Activated CD4-positive, alpha-beta T cell treated with anti-CD3 and anti-CD28 coated beads, Interleukin-2, amount 50 U/mL, for 48 hours (primary cell): ENCODE measurements at places on chromosomes 16 and 17.
A peak's percentile ranks its signal among the peaks of the same experiment; 100 is the strongest.

DNA sequence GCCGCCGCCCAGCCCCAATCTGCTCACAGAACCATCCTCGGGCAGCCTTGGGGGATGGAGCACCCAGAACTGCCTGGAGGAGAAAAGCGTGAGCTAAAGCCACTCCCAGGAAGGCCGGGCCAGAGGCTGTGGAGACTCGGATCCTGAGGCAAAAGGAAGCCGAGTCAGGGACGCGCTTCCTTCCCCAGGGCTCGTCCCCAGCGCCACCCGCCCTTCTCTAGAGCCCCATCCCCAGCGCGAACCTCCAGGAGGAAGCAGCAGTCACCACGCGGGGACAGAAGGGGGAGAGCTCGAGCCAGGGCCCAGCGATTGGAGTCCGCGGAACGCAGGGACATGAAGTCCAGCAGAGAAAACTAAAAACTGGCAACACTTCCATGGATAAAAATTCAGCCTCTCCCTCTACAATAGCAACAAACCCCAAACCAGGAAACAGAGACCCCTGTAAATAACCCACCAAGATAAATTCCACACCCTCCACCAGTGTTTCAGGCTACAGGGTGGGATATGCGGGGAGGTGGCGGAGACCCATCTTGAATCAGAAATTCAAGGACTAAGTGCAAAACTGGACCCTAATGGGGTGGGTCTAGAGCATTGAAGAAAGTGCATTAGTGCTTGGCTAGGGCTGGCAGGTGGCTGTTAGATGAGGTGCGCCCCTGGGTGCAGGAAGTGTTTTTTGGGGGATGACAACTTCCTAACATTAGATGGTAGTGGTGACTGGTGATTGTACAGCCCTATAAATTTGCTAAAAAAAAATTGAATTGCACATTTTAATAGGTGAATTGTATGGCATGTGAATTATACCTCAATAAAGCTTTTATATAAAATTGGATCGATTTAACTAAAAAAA is 116.1 kb upstream of the METRNL start:
- peak; percentile 17 for DNase-seq

- DNase-seq, result no peak
Observed at GRCh38 chr16:4052096-4052495, 64.1 kb downstream of the ADCY9 start.

DNA sequence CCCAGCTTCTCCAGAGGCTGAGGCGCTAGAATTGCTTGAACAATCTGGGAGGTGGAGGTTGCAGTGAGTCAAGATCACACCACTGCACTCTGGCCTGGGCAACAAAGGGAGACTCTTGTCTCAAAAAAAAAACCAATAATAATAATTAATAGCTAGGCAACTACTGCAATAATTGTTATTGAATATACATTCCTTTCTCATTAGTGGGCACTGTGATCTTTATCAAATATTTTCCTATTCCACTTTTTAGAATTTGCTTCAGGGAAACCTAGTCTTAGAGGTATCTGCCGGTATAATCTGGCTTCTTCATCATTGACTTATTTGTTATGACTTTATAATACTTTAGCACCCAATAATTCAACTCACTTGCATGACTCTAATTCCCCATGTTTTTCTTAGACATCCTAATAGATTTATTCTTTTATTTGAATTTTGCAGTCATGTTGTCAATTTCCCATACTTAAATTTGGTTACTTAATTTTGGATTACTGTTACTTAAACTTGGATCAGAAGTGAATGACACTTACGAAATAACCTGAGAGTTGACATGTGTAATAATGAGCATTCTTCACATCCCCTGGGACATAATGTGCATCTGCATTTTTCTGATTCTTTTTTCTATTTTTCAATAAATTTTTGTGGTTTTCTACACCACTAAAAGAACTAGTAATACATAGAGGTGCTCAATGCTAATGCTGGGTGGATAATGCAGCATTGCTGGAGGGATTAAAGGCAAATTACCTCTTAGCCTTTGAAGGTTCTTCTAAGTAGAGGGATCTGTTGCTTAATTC is 25.0 kb upstream of the KCNJ16 start:
- no peak for DNase-seq

- DNase-seq, result no peak
Observed at GRCh38 chr17:17325816-17326215, 22.6 kb downstream of the NT5M start.

DNA sequence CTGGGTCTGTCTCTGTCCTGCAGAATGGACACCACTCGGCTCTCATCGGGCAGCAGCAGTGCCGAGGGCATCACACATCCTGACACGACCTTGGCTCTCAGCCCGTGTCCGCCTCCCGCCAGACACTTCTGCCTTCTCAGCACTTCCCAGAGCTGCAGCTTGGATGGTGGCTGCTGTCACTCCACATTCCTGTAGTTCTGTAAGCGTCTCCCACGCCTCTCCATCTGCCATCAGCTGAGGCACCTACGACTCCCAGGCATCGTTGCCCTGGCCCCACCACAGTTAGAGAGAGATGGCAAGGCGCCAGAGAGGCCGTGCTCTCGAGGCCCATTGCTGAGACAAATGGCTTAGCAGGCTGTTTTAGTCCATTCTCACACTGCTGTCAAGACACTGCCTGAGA is 195.9 kb upstream of the CHMP6 start:
- no peak for DNase-seq

- no peak for DNase-seq
Observed at GRCh38 chr16:10846213-10846998, 27.8 kb upstream of the TVP23A start.

DNA sequence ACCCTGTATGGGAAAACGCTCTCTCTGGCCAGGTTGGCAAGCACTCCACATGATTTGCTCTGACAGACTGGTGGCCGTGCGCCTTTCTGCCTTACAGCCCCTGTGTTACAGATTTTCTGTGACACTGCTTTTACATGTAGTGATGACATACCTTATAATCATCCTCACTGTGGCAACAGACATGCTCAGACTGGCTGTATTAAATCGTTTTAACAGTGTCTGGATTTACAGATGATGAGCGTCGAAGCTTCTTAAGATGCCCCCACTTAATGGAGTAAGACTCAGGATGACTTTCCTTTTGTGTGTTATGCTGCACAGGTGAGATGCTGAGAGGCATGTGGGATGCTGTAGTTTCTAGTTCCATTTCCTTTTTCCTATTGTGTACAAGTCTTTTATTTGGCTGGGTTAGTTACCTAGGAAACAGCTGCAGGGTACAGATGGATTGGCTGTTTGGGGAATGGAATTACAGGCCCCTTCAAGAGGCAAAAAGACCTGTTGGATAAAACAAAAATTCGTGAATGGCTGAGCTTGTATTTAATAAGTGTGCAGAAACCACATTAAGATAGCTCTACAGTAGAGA is 20.9 kb upstream of the VWA3A start:
- DNase-seq, result no peak

DNA sequence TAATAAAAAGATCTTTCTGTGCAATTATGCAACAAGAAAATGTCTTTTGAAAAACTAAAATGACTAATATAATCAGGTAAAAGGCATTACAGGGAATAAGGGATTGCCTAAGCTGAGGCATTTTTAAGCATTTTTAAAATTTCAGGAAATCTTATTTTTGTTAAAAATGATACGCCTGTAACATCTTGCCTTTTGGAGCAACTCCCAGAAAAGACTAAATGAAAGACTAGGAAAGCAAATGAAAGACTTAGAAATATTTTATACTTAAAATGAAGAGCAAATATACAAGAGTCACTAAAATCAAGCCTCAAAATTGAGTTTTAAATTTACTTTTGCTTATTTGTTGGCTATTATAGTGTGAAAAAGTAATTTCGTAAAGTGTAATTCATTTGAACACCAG is 55.8 kb downstream of the DUSP14 start:
- no peak for DNase-seq

- no peak for DNase-seq
Observed at GRCh38 chr16:67240506-67240905, 6.8 kb downstream of the FHOD1 start.

DNA sequence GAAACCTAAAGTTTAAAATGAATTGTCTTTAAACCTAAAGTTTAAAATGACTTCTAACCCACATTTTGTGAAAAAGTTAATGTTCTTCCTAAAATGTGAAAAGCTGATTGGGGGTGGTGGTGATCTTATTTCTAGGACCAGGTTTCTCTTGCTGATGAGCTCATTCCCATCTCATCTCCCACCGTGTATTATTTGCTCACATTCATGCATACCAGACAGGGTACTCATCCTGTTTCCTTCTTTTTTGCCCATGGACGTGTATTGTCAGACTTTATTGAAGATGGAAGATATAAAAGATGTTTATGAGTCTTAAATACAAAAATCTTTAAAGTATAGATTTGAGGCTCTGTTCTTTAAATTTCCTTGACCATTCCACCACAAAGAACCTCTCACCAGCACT is 70.1 kb upstream of the MPHOSPH6 start:
- DNase-seq, result no peak

DNA sequence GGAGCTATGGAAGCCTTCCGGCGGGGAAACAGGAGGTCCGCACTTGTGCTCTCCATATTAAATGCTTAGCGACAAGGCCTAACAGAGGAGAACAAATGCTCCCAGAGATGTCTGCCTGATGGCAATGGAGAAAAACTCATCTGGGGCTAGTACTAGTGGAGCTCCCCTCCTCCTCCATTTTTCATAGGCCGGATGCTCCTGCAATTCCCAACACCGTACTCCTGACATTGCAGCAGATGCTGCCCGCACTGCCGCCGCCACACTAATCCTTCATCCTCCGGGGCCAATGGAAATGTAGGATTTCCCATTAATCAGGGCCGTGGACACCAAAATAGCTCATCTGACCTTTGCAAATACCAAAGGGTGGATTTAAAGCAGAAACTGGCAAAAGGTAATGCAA is 27.5 kb downstream of the TOM1L2 start:
- no peak for DNase-seq

DNA sequence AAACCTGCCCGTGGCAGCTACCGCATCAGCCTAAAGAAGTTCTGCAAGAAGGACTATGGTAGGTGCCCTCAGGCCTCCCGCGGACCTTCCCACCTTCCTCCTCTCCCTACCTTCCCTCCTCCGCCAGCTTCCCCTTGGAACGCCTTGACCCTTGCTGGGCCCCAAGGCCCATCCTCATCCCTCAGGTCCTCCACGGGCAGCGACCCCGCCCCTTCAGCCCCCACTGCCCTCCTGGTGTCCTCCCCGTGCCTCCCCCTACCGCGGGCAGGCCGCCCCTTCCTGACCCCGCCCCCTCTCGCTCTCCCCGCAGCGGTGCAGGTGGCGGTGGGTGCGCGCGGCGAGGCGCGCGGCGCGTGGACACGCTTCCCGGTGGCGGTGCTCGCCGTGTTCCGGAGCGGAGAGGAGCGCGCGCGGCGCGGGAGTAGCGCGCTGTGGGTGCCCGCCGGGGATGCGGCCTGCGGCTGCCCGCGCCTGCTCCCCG is 1.4 kb upstream of the TBC1D24 start:
- peak; percentile 32 for DNase-seq

DNA sequence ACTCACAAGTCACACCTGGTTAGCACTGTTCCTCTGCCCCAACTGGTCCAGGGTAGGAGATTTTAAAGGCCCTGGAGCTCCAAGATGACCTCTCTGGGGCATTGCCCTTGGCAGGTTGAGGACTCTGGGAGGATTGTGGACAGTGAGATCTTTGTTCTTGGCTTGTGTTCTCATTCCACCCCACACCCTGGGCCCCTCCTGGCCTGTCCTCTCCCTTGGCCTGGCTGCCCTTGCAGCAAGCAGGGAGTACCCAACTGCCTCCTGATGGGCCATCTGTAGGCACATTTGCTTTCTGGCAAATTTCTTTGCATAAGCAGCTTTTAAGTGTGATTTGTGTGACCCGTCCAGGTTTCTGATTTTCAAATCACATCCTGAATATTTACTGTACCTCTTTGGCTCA is 239.6 kb downstream of the UTP18 start:
- no peak for DNase-seq

DNA sequence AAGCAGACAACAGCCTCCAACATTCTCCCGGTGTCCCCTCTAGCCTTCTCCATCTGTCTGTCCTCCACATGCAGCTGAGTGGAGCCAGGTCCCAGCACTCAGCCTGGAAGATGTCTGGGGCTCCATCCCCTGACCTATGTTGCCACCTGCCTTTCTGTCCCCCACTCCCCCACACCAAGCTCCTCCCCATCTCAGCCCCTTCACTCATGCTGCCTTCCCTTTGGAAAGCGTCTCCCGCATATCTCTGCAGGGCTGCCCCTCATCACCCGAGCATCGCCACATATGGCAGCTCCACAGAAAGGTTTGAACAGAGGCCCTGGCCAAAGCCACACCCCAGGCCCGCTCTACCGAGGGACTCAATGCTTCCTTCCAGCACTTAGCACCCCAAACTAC is 24.2 kb downstream of the NSMCE1 start:
- DNase-seq, result peak; percentile 3

- no peak for DNase-seq
Observed at GRCh38 chr17:78921437-78921971, 3.7 kb downstream of the TIMP2 start.

DNA sequence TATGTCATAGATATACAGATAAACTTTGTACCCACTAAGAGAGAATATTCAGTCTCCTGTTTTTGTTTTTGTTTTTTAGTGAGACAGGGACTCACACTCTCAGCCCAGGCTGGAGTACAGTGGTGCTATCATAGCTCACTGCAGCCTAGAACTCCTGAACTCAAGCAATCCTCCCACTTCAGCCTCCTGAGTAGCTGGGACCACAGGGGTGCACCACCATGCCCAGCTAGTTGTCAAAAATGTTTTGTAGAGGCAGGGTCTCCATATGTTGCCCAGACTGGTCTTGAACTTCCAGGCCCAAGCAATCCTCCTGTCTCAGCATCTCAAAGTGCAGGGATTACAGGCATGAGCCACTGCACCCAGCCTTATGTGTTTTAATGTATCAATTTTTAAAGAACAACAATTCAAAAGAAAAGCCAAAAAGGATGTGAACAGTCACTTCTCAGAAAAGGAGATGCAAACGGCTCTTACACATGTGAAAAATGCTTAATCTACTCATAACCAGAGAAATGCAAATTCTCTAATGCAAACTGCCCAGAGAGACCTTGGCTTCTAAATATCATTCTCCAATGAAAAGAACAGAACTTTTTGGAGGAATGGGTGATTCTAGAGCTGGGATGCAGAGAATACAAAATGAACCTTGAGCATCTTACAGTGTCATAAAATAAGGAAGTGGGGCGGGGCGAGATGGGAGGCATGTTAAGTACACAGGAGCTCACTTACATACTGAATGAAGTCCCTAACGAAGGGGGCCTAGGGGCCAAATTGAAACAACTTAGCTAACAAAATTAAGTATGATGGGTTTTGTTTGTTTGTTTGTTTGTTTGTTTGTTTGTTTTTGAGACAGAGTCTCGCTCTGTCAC is 7.3 kb upstream of the CMTM3 start:
- no peak for DNase-seq
